T-helper 17 cell (primary cell): ENCODE measurements at places on chromosomes 1 and 21. TPM values are rescaled to one million over a fixed set of nuclear protein-coding genes. Genes with fewer than 3 reads are reported as not detected.

DNA sequence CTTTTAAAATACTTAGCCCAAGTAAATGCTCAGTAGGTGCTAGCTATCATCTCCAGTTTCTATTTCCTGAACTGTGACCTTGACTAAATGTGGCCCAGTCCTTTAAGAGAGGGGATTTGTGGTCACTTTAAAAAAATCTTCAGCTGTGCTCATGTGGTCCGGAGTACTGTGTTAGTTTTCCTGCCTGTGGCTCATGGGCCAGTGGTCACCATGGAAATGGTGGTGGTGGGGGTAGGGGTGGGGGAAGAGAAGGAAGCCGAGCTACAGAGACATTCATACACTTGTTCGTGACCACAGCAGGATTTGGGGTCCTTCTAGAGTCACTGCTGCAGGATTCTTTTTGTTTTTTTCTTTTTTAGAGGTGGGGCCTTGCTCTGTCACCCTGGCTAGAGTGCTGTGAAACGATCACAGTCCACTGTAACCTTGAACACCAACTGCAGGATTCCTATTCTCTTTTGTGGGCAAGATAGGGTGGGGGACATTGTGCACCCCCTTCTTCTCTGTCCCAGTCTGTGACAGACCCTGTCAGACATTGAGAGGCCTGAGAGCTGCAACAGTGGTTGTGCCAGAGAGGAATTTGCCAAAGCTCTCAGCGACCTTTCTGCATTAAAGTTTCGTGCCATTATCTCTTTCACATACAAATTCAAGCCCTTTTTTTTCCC is 25.8 kb downstream of the KIF26B start:
- no peak overlapping the region for H3K4me3 ChIP-seq
- no peaks in the 10 kb centered on the region for H3K4me1 ChIP-seq
- no peak for DNase-seq
- H3K27ac ChIP-seq = no peak overlapping the region

- no peak overlapping the region for H3K4me3 ChIP-seq
- peaks cover 10% of the 10 kb centered on the region for H3K27me3 ChIP-seq
- peaks cover 3% of the 10 kb centered on the region for H3K4me1 ChIP-seq
- H3K27ac ChIP-seq = no peak overlapping the region
- no peak for DNase-seq
- H3K36me3 ChIP-seq = no peaks in the 10 kb centered on the region
Observed at GRCh38 chr1:40855513-40855912, 6.7 kb downstream of the CITED4 start.

DNA sequence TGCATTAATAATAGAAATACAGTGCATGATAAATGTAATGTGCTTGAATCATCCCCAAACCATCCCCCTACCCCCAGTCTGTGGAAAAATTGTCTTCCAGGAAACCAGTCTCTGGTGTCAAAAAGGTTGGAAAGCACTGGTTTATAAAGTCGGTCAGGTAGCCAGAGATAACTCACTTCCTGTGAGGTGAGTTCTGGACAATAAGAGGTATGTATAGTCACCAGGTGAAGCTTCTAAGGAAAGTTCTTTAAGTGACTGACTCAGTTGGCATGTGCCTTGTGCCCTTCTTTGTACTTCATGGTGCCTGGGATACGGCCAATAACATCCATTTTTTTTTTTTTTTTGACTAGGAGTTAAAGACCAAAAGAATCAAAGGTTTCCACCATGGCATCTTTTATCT is 103.7 kb downstream of the GPATCH2 start:
- no peak overlapping the region for H3K4me3 ChIP-seq
- H3K27ac ChIP-seq = no peak overlapping the region
- H3K36me3 ChIP-seq = no peaks in the 10 kb centered on the region
- no peaks in the 10 kb centered on the region for H3K27me3 ChIP-seq
- DNase-seq = no peak

DNA sequence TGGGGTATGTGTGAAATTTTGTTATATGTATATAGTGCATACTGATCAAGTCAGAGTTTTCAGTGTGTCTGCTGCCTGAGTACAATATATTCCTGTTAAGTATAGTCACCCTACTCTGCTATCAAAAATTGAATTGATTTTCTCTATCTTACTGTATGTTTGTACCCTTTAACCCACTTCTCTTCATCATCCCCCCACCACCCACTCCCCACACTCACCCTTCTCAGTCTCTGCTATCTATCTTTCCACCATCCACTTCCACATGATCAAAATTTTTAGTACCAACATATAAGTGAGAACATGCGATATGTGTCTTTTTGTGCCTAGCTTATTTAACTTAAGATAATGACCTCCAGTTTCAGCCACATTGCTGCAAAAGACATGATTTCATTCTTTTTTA is 4.2 kb downstream of the LY9 start:
- no peaks in the 10 kb centered on the region for H3K27me3 ChIP-seq
- peak overlapping the region; percentile 98 for H3K27ac ChIP-seq
- H3K4me3 ChIP-seq = peak overlapping the region; percentile 95
- H3K4me1 ChIP-seq = peaks cover 65% of the 10 kb centered on the region
- DNase-seq = no peak

F13B gene
- total RNA-seq = not detected

GRCh38 chr1:246695666-246696065 is 28.5 kb upstream of the SCCPDH start:
- H3K27me3 ChIP-seq = no peaks in the 10 kb centered on the region
- H3K27ac ChIP-seq = no peak overlapping the region
- peaks cover 6% of the 10 kb centered on the region for H3K4me1 ChIP-seq
- DNase-seq = no peak
